Activated CD4-positive, alpha-beta memory T cell treated with anti-CD3 and anti-CD28 coated beads for 36 hours (primary cell): ENCODE measurements at places on chromosomes 13 and 19.
A peak's percentile ranks its signal among the peaks of the same experiment; 100 is the strongest.

DNA sequence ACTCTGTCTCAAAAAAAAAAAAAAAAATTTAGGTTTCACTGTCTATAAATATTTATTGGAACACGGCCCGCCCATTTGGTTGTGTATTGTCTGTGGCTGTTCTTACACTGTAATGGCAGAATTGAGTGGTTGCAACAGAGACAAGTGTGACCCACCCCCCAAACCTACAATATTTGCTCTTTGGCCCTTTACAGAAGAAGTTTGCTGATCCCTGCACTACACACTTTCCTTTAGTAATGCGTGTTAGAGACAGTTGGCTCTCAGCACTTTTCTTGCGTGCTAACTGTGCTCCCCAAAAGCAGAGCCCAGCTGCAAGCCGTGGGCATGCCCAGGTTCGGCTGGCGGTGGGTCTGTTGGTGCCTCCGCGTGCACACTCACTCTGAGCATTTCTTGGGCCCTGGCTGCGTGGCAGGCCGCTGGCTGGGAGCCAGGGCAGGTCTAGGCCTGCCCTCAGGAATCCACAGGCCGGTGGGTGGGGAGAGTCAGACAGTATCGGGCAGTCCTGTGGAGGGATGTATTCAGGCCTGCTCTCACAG lies 72.6 kb downstream of the SIPA1L3 start:
- DNase-seq, result no peak

DNA sequence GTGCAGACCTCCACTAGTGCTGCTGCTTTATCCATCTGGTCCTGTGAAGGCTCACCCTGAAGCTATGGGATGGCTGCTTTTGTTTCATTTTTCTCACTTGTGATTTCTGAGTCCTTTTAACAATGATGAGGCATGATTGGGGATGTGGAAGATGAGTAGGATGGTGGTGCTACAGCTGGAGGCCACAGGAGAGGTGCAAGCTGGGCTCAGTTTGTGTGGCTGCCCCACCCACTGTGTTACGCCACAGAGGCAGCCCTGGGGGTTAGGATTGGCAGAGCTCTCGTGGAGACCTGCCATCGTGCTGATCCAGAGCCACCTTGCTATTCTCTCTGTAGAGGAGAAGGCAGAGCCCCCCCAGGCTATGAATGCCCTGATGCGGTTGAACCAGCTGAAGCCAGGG lies 19.6 kb upstream of the QTRT1 start:
- no peak for DNase-seq

- DNase-seq, result peak; percentile 84
These were observed 4.1 kb downstream of the DLL3 start for GRCh38 chr19:39502640-39503417.

- no peak for DNase-seq
These were observed 9.6 kb downstream of the APC2 start for GRCh38 chr19:1459479-1459878.

GRCh38 chr13:84653915-84654534 lies 771.8 kb upstream of the SLITRK1 start:
- DNase-seq, result no peak
